ENCODE measurements at places on chromosomes 2 and 18.

- DNase-seq: no peak
These were observed 102.1 kb upstream of the TMEM178A start for GRCh38 chr2:39563572-39563971.

- no peak for DNase-seq
These were observed 40.8 kb downstream of the LMAN2L start for GRCh38 chr2:96699021-96699420.

GRCh38 chr2:177606636-177607035, 214.1 kb downstream of the AGPS start:
- no peak for DNase-seq

DNA sequence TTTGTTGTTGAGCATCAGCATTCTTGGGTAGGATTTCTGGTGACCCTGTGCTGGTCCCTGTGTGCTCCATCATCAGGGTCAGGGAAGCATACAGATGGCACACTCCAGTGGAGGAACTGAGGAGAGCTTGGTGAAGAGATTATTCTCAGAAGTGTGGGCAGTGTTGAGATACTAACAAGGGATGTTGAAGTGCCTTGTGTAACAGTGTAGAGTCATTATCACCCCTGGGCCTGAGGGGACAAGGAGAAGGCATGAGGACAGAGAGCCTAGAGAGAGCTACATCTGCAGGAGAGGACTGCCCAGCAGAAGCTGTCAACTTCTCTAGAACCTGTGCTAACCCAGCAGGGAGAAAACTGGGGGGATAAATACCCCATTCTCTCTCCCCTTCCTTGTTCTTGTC, 189.0 kb downstream of the PLCL1 start:
- DNase-seq: no peak

DNA sequence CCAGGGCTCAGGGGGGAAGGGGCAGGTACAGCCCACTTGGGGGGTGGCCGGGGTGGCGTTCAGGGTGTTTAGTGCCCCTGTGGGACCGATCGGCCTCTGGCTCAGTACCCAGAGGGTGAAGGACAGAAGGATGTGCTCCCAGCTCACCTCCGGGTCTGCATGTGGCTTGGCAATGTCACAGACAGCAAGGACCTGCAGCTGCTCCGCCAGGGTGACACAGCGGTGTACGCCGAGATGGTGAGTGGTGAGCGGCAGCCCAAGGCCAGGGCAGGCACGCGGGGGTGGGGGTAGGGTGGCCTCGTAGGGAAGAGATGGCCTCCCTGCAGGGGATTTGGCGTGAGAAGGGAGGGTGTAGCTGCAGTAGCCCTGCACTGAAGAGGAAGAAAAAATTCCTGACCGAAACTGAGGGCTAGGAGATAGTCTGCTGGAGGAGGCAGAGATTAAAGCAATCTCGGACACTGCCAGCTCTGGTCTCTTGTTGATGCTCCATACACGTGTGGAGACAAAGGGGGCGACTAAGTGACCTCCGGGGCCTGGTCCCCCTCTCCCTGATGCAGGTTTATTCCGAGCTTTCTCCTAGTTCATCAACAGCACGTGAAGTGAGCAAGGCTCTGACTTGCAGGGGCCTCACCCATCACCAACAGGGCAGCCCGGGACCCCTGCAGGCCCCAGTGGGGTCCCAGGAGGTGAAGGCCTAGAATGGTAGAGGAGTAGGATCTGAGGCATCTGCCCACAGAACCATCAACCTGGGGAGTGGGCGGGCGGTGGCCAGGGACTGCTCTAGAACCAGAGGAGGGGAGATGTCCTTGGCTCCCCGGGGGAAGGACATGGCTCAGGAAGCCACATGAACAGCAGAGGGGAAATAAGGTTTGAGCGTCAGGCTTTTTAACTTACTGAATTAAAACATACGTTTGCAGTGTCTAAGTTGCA, 45.4 kb downstream of the FER1L5 start:
- DNase-seq: no peak

DNA sequence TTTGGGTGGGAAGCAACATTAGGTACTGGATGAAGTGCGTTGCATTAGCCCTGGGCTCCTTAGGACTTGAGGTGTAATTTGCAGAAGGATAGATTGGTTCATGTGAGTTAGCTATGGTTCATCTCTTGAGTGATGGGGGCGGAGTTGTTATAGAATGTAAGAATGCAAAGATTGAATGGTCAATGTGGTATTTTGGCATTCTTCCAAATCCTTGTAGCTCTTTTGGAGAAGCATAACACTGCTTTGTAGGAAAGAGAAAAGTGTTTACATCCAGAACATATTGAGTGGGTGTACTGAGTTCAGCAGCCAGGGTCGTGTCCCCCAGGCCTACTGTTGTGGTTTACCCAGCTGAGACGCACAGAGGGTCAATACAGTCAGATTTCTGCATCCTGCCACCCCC, 173.5 kb downstream of the FMNL2 start:
- DNase-seq: no peak

DNA sequence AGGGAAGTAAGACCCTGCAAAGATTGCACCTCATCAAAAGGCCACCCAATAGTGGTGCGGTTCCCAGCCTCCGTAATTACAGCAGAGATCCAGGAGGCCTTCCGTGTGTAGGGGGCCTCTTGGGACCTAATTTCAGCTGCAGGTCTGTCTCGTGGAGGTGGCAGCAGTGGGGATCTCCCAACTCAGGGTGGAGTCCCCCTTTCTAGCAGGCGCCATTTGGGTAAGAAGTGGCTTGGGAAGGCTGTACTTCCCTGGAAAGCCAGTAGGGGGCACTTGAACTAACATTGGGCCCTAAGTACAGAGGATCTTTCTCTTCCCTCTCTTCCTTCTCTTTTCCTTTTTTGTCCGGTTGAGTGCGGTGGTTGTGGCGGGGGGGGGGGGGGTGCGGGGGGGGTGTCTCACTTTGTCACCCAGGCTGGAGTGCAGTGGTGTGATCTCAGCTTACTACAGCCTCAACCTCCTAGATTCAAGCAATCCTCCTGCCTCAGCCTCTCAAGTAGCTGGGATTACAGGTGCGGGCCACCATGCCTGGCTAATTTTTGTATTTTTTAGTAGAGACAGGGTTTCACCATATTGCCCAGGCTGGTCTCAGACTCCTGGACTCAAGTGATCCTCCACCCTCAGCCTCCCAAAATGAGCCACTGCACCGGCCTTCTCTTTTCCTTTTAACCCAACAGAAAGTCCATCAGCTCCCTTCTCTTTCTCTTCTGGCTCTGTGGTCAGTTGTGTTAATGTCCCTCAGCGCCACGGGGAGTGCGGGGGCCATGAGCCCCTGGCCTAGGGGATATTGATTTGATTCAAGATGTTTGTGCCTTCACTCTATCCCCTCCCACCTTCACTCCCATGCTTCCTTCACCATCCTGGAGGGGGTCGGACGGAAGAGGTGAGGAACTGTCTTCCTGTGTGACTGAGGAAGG, 32.0 kb downstream of the CENPO start:
- DNase-seq: no peak

DNA sequence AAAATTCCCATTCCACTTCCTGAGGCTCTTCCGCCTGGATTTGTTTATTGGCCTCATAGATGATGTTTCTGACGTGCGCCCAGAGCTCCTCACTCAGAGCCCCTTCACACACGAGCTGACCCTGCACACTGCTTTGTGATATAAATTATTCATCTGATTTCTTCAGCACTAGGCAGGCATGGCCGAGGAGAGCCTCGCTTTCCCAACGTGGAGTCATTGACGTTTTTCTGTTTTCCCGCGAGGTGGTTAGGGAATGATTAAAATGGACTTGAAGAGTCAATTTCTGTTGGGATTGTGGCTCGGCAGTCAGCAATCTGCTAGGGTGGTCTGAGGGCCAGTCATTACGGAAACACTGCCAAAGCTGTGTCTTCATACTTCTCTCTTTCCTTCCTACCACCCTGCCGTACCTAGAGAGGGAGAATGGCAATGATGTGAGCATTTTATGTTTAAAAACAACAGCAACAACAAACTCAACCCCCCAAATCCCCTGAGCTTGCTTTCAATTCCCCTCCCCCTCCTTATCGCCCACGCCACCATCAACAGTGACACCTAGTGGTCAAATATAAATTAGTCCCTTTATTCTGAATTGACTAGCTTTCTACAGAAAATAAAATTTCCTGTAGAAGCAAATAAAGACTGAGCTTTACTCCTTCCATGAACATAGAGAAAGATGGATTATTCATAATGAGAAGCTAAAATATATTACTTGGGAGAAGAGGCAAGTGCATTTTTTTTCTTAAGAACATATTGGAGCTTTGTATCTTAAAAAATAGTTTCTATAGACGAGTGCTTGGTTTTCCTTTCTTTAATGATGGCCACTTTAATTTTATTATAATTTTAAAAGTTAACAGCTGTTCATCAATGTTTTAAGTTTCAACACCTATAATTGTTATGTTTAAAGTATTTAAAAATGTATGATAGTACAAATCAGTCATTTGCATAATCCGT, 285.1 kb downstream of the MTX2 start:
- no peak for DNase-seq

GRCh38 chr18:76569644-76570419, 74.8 kb upstream of the ZNF516 start:
- DNase-seq: no peak

All from cerebellar nuclear complex (tissue), 1 donor.